LoVo (cell line): ENCODE measurements at places on chromosomes 12 and 14.

- no peak for DNase-seq
Measured at GRCh38 chr12:63319936-63320633, 169.1 kb upstream of the AVPR1A start.

DNA sequence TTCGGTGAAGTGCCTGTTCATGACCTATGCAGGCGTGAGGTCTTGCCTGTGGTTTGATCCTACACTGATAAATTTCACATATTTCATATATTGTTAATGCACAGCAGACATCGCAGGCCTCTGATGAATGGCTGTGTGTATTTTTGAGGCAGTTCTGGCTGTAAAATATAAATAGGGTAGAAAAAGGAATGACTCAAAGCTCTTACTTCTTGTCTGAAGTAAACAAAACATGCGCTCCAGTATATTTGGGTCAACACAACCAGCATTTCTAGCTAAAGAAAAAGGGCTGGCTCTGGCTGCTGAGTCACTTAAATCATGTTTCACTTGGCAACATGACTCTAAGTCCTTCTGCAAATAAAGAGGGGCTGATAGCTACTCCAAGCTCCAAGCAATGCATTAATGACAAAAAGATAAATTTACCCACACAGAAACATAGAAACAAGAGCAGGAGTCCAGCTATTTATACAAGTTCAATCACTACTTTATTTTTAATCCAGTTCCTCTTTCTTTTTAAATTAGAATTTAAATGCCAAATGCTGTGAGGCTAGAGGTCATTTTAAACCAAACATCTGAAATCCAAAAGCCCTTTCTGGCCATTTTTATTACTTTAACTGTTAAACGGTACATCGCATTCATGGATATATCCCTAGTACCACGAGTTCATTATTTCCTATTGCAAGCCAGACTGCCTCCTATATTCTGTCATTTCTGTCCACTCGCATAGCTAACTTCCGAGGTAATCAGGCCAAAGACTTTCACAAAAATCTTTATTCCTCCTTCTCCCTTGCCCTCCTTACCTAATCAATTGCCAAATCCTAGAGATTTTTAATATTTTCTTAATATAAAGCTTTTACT, 54.3 kb upstream of the TMCC3 start:
- no peak for DNase-seq

- no peak for DNase-seq
Measured at GRCh38 chr14:31037709-31038221, 11.6 kb upstream of the STRN3 start.

GRCh38 chr12:81255456-81255855, 177.6 kb downstream of the ACSS3 start:
- DNase-seq, result no peak

DNA sequence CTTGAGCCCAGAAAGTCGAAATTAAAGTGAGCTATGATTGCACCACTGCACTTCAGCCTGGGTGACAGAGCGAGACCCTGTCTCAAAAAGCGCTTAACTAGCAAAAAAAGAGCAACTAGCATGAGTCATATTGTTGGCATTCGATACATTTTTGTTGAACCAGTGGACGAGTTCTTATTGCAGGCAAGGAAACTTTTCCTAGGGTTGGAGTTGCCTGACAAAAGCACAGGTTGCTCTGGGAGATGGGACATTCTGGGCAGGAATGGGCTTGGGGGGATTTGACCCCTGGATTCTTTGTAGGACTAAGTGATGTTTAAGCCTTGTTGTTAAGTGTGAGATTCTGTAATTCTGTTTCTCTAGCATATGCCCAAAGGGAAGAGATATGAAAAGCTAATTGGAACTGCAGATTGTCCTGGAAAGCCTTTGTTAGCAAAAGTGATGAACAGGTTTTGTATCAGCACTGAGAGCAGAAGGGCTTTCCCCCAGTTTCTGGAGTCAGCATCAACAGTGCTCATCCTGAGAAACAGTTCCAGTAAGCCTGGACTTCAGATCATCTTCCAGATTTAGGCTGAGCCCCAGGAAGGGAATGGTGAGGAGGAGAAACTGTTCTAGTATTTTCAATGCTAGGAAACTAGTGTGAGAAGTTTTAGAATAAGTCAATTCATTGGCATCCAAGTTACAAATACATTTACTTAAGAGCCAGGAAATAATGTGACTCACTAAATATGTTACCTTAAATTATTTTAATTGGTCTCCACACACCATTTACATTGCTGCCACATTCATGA, 123.1 kb downstream of the SRGAP1 start:
- no peak for DNase-seq

GRCh38 chr12:63844391-63845341, at the start of gene SRGAP1:
Gene SRGAP1 (plus strand): TSS chr12:63844700. CDS start chr12:63844817, 117 bp downstream.
- peak; percentile 56 for DNase-seq

DNA sequence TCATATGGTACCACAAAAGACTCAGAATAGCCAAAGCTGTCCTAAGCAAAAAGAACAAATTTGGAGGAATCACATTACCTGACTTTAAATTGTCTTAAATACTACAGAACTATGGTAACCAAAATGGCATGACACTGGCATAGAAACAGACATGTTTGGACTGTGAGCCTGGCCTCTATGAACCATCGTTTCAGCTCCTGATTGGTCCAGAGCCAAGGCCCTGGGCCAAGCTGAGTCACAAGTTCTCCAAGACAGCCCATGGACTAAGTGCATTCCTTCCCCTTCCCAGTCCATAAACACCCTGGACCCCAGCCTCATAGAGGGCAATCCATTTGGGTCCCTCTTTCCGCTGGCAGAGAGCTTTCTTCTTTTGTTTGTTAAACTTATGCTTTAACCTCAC, 12.1 kb upstream of the PRR4 start:
- DNase-seq, result no peak

DNA sequence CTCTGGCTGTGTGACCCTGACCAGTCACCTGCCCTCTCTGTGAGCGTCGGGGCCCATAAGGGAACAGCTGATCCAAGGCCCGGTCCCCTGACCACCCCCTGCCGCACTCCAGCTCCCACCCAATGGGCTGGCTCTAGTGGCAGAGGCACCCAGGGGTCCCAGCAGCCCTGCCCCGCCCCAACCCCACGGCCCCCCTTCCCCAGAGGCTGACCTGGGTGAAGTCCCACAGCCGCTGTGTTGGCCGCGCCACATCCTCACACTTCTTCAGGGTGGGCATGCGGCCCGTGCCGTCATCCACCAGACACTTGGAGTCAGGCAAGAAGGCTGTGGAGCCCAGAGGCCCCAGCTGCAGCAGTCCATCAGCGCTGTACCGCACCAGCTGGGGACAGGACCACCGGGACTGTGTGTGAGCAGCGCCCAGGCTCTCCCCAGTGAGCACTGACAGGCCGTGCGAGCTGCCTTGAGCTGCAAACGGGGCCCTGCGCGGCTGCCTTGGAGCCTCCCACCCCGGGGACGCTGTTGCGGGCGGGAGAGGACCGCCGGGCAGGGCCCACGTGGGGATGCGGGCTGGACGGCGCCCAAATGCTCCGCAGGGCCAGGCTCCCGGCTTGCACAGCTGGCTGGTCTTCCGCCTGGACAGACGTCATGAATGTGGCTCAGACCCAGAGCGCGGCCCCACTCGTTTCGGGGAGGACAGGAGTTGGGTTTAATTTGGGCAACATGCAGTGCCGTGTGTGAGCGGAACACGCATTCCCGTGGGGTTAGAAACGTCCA, 53.5 kb downstream of the NOC4L start:
- no peak for DNase-seq

- DNase-seq, result no peak
Measured at GRCh38 chr12:74539765-74540526, 2.3 kb downstream of the ATXN7L3B start.

DNA sequence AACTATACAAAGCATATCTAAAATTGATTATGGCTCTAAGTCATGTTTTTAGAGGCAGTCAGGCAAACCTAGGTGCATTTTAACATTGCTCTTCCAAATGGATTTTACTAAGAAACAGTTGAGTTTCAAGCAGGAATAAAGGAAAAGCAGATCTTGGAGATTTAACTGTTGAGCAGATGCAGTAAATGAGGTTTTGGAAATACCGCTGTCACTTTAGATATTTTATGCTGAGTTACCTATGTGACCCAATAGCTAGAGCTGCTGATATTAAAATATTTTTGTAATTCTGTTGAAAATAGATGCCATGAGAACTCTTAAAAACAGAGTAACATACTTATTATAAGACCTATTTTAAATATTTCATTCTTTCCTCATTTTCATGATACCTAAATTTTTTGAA, 181.4 kb downstream of the SYT1 start:
- no peak for DNase-seq

- DNase-seq, result peak; percentile 66
Measured at GRCh38 chr14:88013750-88014349, 8.9 kb downstream of the GPR65 start.

DNA sequence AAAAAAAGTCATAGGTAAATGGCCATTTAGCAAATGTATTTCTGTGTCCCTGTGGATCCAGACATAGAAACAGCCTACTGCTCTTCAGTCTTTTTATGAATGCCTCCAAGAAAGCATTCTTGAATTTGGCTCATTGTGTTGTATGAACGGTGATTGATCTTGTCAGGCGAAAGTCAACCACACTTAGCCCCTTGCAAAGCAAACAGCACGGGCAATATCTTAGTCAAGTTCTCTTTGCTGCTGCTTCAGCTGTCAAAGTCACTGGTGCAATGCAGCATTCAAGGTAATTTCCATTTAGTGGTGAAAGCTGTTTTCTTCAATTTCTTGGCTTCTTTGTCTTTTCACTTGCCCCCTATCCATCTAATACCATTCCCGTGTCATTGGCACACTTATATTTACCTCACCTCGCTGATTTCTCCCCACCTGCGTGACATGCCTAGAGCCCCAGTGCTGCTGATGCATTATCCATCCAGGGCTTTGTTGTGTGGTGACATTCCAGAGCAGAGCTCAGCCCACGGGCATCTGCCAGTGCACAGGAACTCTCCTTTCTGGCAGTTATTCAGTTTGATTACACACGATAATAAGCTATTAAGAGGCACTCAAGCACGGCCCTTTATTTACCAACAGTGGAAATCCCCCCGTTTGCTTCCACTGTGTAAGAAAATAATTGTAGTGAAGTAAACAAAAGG, 362.3 kb upstream of the NOVA1 start:
- DNase-seq, result no peak

DNA sequence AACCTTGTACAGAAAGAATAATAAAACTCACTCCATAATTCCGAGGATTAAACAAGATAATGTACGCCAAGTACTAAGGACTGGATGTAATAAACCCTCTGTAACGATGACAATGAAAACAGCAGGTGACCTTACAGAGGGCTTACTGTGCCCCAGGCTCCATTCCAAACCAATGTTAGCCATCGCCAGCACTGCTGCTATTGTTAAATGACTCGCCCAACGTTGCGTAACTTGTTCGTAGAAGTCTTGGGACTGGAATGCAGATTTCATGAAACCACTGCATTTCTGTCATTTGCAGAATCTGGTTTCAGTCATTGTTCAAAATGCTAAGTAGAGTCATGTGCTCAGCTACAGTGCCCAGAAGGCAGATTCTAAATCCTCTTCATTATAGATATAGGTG, 728 bp upstream of the STON2 start:
- DNase-seq, result peak; percentile 89

DNA sequence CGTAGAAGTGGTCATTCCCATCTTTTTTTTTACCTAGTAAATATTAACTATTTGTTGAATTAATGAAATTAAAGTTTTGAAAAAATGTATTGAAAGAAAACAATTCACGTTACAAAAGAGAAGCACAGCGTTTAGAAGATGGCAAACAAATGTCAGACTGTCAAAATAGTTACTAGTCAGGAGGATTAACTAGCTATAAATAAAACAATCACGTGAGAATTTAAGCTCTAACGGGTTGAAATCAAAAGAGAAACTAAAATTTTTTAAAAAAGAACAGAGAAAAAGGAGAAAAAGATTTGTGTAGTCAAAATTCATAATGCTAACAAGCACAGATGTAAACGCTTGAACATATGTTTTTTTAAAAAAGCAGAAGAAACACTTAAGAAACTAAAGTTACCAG, 26.4 kb downstream of the DDHD1 start:
- DNase-seq, result no peak
